Stimulated activated naive CD8-positive, alpha-beta T cell treated with anti-CD3 and anti-CD28 coated beads, Interleukin-15, amount 100 ng/mL, for 72 hours (primary cell): ENCODE measurements at places on chromosomes 3 and 15.

DNA sequence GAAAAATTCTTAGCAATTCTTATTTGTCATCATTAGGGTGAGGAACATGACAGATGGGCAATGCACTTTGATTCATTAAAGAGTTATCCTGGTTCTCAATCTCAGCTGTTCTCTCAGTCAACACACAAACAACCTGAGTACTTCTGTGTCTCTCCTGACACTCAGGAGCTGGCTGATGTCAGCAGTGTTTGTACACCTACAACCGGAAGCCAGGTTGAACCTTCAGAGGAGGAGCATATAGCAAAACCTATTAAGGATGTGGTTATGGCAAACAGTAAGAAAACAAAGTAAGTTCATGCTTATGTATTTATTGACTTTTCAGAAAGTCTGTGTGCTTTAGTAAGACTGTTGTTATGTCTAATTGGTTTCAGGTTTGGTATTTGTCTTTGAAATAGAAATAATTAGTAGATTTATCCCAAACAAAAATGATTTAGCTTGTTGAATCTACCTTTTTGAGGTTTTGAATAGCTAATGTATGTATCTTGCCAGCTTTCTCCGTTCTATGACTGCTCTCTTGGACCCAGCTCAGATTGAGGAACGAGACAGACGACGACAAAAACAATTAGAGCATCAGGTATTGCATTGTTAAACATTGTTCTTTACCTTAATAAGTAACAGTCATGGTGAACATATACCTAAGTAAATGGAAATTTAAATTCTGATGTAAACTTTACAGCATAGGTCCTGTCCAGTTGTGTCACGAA lies 36.6 kb downstream of the CCDC66 start:
- DNase-seq, result peak; percentile 18

GRCh38 chr3:24025805-24026204 lies 80.7 kb downstream of the NR1D2 start:
- DNase-seq, result no peak

- peak; percentile 61 for DNase-seq
These were observed 10.1 kb upstream of the CAMK1 start for GRCh38 chr3:9779721-9780457.

DNA sequence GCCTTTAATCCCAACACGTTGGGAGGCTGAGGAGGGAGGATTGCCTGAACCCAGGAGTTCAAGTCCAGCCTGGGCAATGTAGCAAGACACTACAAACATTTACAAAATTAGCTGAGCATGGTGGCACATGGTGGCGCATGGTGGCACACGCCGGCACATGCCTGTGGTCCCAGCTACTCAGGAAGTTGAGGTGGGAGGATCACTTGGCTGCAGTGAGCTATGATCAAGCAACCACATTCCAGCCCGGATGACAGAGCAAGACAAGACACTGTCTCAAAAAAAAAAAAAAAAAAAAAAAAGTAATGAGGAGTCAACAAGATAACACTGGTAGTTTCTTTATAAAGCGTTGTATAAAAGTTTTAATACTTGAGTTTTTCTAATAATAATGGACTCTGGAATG lies 10.1 kb downstream of the FEZF2 start:
- no peak for DNase-seq

GRCh38 chr3:14861446-14862302 lies 42.9 kb downstream of the FGD5 start:
- no peak for DNase-seq

GRCh38 chr3:35746492-35746891 lies 107.2 kb downstream of the ARPP21 start:
- DNase-seq, result no peak

DNA sequence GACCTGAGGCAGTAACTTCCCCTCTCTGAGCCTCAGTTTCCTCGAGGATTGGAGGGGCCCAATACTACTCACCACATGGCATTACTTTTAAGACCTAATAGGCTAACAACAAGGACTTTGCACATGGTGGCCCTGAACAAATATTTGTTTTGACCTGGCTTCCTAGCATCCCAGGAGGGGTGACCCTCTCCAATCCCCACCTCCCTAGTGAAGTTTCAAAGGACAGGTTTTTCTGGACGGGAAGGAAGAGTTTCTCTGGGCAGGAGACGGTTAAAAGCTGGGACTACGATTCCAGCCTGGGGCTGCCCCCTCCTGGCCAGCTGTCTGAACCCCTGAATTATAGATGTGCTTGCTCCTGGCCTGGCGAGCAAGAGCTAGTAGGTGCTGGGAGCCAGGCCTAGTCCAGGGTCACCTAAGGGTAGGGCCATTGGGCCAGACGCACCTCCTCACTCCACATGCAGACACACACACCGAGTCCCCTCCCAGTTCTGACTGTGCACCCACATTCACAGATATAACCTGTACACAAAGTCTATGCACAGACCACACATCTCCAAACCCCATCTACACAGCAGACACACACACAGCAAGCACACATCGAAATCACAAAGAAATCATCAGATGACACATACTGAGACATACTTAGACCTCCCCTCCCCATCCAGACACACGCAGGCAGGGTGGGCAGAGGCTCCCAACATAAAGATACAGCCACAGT lies 2.7 kb upstream of the ISL2 start:
- DNase-seq, result peak; percentile 12

GRCh38 chr3:71584394-71585011 lies 975 bp upstream of the FOXP1 start:
- peak; percentile 57 for DNase-seq

- no peak for DNase-seq
These were observed 22.3 kb upstream of the PSTPIP1 start for GRCh38 chr15:76972389-76973361.

DNA sequence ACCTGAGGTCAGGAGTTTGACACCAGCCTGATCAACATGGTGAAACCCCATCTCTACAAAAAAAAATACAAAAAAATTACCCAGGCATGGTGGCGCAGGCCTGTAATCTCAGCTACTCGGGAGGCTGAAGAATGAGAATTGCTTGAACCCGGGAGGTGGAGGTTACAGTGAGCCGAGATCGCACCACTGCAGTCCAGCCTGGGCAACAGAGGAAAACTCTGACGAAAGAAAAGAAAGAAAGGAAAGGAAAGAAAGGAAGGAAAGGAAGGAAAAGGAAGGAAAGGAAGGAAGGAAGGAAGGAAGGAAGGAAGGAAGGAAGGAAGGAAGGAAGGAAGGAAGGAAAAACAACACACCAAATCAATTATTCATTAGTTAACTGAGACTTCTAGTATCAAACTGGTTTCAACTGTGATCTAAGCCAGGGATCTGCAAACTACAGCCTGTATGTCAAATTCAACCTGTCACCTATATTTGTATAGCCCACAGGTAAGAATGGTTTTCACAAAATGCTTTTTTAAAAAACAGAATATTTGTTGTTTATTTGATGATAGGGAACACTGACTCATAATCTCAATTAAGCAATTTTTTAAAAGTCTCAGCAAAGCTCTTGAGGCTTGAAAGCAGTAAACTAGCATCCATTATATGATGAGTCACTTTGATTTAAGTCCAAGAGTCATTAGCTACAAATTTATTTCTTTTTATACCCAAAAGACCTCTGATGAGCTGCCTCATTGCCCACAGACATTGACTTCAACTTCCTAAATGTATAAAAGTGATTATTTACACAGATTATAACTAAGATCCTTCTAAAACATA lies 127.6 kb downstream of the TBL1XR1 start:
- DNase-seq, result no peak

DNA sequence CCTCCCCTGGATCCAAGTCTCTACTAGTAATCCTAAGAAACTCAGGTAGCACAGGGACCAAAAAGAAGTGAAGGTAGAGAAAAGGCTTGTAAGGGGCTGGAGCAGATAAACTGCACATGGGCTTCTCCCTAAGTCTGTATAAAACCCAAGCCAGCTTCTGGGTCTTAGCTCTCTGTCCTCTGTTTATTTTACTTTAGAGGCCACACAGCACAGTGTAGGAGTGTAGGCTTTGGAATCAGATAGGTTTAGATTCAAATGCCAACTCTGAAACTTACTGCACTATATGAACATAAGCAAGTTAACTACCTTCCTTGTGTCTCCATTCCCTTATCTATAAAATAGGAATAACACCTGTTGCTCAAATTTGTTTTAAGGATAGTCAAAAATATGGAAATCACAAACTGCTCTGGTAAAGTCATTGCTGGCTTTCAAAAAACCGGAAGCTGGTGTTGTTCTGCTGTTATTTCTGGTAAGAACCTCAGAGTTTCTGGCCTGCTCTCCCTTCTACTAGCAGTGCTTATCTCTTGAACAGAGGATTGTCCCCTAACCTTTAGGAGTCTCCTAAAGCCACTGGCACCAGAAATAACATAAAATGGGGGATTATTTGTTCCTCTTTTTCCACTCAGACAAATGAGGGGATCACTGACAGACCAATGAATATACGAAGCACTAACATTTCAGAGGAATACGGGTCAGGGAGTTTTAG lies 33.8 kb downstream of the PIK3R4 start:
- no peak for DNase-seq

GRCh38 chr3:71724584-71725270 lies 475 bp downstream of the EIF4E3 start:
- peak; percentile 60 for DNase-seq

GRCh38 chr3:158794936-158795518 lies 6.8 kb upstream of the MFSD1 start:
- DNase-seq, result no peak

DNA sequence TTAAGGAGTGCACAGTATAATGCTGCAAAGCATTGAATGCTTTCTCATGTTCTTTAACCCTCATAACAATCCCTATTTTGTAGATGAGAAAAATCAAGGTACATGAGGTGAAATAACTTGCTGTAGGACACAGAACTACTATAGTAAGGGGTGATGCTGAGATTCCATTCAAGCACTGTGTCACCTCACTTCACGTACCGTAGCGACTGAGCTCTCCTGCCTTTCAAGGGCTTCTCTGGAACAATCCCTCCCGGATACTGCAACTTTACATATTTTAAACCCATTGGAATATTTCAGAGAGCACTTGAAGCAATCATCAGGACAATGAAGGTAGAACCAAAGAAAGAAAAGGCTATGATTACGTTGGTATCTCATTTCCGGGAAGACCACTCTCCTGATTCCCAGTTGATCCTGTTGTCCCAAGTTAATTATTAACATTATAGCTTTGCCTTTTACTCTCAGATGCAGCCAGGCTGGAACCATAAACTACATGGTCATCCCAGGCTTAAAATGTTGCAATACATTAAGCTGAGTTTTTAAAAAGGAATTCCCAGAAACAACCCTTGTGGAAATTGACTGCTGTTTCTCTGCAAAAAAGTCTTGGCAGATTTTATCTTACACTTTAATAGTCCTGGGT lies 252.2 kb upstream of the IGF1R start:
- no peak for DNase-seq

GRCh38 chr3:51268132-51268531 lies 117.0 kb upstream of the MANF start:
- no peak for DNase-seq

- no peak for DNase-seq
These were observed 110.8 kb downstream of the TNIK start for GRCh38 chr3:171349392-171349791.

- no peak for DNase-seq
These were observed 61.4 kb downstream of the BFSP2 start for GRCh38 chr3:133461291-133461690.

DNA sequence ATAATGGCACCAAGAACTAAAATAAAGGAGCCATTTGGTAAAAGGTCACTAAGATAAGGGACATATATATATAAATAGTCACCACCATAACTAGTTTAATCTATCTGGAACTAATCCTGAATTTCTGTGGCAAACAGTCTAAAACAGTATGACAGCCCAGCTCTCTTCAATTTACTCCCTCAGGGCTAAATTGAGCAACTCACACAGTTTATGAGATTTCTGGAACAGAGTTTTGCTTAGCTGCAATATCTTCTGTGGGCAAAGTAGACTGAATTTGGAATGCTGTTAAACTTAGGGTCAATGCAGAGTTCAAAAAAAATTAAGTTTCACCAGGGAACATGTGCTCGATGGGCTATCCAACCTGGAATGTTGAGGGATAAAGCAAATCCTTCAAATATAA lies 70.1 kb upstream of the VEPH1 start:
- DNase-seq, result no peak

- DNase-seq, result no peak
These were observed 92.0 kb upstream of the CCDC54 start for GRCh38 chr3:107285197-107285596.

DNA sequence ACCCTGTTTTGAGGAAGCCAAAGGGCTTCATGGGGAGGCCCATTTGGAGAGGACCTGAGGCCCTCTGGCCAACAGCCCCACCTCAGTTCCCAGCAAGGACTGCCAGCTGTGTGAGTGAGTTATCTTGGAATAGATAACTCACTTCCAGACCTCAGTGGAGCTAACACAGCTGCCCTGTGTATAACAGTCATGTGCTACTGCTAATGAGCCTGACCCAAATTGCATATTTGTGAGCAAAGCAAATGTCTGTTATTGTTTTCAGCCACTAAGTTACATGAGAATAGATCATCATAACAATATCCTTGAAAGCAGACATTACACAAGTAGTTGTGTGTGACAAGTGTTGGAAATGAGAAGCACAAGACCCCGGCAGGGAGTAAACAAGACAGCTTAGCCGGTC lies 355.8 kb downstream of the MCTP2 start:
- DNase-seq, result no peak

- DNase-seq, result peak; percentile 3
These were observed 106.3 kb downstream of the ZBTB20 start for GRCh38 chr3:115040673-115041286.

DNA sequence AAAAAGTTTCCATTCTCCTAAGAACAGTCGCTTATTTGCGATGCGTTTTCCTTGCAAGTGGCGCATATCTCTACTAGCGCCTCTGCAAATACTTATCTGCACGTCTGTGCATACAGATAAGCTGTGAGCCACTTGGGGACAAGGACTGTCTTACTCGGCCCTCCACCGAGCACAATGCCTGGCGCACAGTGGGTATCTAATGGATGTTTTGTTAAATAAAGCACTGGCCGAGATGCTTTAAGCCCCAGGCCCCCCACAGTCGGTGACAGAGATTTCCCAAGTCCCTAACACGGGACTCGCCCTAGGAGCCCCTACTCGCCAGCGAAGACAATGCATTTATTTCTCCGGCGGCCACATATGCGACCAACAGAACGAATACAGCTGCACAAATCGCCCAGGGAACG lies 503 bp downstream of the HLTF start:
- no peak for DNase-seq

DNA sequence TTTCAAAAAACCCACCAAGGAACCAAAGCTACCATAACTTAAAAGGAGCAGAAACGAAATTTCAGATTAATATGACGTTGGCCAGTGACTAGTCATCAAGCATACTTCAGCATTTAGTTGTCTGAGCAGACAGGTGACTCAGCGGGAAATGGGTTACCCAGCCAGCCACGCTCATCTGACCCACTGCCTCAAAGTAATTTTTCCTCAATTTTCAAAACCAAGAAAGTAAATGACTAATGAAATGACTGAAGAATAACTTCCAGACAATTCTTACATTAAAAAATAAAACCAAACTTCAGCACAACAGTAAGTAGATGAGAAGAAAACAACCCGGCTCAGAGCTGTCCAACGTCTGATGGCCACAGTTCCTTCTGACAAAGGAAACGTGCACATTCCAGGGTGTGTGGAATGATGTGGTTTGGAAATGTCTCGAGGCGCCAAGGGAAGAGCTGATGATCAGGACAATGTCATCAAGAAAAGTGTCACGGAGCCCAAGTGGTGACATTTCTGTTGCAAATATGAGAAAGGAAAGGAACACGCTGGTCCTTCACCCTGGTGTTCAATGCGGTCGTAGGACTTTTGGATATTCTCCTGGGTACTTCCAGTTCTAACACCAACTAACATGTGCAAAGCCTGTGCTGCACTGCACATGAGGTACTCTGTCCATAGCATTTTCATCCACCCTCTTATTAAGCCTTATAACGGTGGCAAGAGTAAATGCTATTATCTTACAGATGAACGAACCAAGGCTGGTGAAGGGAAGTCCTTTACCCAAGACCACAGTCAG lies 79.1 kb downstream of the FOXP1 start:
- DNase-seq, result no peak

- no peak for DNase-seq
These were observed 15.3 kb upstream of the ROPN1 start for GRCh38 chr3:124007186-124007585.
